ENCODE measurements at places on chromosomes 1 and 21.

DNA sequence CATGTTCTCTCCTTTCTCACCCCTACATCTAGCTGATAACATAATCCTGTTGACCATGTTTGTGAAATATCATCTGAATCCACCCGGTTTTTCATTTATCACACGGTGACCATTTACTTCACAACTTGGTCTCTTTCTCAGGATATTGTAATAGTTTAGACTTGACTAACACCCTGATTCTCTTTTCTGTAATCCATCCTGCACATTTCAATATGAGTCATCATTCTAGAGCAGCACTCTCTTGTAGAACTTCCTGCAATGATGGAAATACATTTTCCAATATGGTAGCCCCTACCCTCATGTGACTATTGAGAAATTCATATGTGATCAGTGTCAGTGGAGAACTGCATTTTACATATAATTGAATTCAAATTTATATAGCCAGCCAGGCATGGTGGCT, 2.3 kb upstream of the JAM2 start:
- DNase-seq, result no peak

- no peak for DNase-seq
Observed at GRCh38 chr1:93501399-93501798, 53.5 kb downstream of the FNBP1L start.

- no peak for DNase-seq
Observed at GRCh38 chr1:117696561-117696960, 90.7 kb downstream of the TENT5C start.

- no peak for DNase-seq
Observed at GRCh38 chr1:98322966-98323365, 338.6 kb upstream of the SNX7 start.

DNA sequence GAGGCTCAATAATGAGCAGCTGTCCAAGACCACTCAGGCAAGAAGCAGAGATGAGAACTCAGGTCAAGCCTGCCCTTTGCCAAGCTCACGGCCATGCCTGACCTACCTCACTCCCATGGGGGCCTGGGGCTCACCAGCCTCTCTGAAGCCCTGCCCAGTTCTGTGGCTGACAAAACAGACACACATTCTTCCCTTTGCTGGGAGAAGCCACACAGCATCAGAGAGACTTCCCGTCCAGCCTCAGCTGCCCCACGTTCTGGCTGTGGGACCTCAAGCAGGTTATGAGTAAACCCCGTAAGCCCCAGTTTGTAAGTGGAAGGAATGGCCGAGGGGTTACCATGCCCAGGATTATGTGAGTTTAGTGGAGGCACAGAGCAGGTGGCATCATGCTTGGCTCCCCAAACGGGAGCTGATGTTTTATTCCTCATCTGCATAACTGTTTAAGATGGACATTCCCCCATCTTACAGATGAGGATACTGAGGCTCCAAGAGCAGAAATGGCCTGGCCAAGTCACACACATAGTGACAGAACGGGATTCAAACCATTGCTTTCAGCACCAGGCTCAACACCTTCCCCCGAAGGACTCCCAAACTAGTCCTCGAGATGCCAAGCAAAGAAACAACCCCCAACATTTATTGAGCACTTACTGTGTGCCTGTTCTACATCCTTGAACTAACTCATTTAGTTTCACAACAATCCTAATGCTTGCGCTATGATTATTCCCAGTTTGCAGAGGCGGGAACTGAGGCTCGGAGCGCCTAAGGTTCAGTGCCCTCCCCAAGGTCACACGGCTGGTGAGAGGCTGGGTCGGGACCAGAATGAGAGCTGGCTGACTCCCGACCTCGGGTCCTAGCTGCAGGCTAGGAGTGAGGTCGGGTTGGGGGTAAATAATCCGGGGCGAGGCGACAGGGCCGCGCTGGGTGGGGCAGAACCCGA, 49.1 kb upstream of the LAPTM5 start:
- DNase-seq, result no peak

- DNase-seq, result peak; percentile 92
Observed at GRCh38 chr1:153658400-153659174, at the start of gene SNAPIN. TSS of gene SNAPIN (plus strand) at chr1:153658703. CDS start at chr1:153658744, 41 bp downstream.

- DNase-seq, result no peak
Observed at GRCh38 chr1:43987159-43987902, 4.1 kb upstream of the CCDC24 start.

DNA sequence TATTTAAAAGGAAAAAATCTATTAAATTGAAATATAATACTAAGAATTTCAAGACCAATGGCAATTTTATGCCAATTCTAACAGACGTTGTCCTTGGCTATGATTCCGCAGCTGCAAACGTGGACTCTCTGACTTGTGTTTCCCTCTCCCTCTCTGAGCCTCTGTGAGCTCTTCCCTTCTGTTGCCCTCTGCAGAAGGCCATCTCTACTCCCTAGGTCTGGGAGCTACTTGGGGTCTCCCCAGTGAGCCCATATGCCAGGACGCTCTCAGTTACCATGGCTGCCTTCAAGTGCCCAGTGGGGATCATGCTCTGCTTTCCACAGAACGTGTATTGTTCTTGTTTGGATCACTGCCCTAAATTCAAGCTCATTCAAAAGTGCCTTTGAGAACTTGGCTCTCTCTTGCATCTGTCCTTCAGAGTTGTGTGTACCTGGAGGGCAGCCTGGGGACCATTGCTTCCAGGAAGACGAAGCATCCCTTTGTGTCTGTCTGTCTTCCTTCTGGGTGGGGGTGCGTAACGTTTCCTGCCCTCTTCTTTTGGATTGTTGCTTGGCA, 97.5 kb upstream of the TSPAN2 start:
- DNase-seq, result no peak

- DNase-seq, result no peak
Observed at GRCh38 chr1:161258439-161259344, at the start of gene PCP4L1. TSS of gene PCP4L1 (plus strand) at chr1:161258745. CDS start at chr1:161258975, 230 bp downstream.

Measured in D721Med (cell line).